ENCODE measurements at places on chromosomes 2 and 18.
A peak's percentile ranks its signal among the peaks of the same experiment; 100 is the strongest.

DNA sequence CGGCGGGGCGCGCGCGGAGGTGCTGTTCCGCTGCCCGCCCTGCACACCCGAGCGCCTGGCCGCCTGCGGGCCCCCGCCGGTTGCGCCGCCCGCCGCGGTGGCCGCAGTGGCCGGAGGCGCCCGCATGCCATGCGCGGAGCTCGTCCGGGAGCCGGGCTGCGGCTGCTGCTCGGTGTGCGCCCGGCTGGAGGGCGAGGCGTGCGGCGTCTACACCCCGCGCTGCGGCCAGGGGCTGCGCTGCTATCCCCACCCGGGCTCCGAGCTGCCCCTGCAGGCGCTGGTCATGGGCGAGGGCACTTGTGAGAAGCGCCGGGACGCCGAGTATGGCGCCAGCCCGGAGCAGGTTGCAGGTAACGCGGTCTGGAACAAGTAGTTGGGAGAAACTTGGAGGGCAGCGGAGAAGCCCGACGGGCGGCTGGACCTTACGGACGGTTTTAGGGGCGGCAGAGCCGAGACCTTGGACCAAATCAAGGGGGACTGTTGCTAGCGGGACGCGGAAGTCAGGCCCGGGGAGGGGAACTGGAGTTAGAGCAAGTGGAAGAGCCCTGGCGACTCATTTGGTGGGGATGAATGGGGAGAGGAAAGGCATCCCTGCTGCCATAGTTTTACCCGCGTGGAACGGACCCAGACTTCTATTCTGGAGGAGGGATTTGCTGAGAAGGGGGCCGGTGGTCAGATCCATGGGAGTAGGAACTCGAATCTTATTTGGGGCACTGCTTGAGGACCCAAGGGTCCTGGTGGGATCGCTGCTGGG, 573 bp downstream of the IGFBP2 start:
- DNase-seq: no peak

DNA sequence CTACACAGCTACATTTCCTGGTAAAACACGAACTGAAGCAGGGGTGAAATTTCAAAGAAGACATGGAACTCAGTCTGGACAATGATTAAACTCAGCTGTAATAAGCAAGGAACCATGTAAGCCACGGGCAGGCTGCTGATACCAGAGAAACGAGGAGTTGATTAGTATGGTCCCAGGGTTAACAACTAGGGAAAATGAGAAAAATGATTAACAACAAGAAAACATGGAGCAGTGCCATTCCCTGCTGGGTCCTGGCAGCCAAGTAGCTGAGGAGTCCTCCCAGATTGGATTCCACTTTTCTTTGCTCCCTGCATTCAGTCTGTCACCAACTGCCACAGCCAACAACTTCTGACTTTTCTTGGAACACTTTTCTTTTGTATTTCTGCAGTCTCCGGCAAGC, 517.0 kb upstream of the KLHL29 start:
- DNase-seq: no peak

- DNase-seq: peak; percentile 69
These were observed 89.4 kb downstream of the DGKD start for GRCh38 chr2:233443511-233444183.

GRCh38 chr2:63662028-63662804, 73.5 kb downstream of the MDH1 start:
- DNase-seq: no peak

GRCh38 chr2:187421519-187421918, 26.5 kb downstream of the CALCRL start:
- no peak for DNase-seq
